ENCODE measurements at places on chromosomes 5 and 9. TPM values are rescaled to one million over a fixed set of nuclear protein-coding genes. Genes with fewer than 3 reads are reported as not detected.

Gene QSOX2
- 12.0 TPM for total RNA-seq

Gene ZNF622
- total RNA-seq = 53.0 TPM

Gene C6
- 1.4 TPM for total RNA-seq

Gene HRH2
- total RNA-seq = 0.82 TPM

Gene UNC13B
- total RNA-seq = 43.6 TPM

Gene TMEFF1
- 0.27 TPM for total RNA-seq

Gene CFAP90
- total RNA-seq = not detected

Gene SHOC1
- 0.37 TPM for total RNA-seq

Gene CARTPT
- total RNA-seq = 2.4 TPM

- no peaks in the 10 kb centered on the region for H3K36me3 ChIP-seq
- peak overlapping the region; percentile 95 for H3K4me3 ChIP-seq
- no peaks in the 10 kb centered on the region for H3K4me1 ChIP-seq
- peak; percentile 42 for DNase-seq
Measured at GRCh38 chr5:115168829-115169486, 750 bp downstream of the TRIM36 start.

DNA sequence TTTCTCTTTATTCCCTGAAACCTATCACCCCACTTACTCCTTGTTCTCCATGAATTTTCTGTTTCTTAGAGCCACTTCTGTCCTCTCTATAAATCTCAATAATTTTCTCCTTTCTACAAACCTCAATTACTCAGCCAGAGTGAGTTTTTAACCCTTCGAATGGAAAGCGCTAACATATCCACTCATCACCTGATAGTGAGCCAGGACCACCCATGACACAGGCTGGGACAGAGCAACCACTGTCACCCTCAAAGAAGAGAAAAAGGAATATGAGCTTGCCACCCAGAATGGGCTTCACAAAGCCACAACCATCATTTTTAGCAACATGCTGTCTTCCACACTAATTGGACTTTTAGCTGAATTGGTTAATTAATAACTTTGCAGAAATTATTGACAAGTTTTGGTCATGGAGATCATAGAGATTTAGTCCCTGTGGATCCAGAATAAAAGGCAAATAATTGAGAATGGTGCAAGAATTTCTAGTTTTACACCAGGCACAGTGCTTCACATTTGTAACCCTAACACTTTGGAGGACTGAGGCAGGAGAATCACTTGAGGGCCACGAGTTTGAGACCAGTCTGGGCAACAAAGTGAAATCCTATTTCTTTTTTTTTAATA, 32.1 kb upstream of the SELENOP start:
- no peaks in the 10 kb centered on the region for H3K36me3 ChIP-seq
- H3K4me3 ChIP-seq = no peak overlapping the region
- no peaks in the 10 kb centered on the region for H3K4me1 ChIP-seq
- no peak for DNase-seq
- H3K27ac ChIP-seq = no peak overlapping the region
- H3K27me3 ChIP-seq = no peaks in the 10 kb centered on the region

GRCh38 chr9:6467006-6467625, 54.1 kb downstream of the UHRF2 start:
- H3K4me1 ChIP-seq = no peaks in the 10 kb centered on the region
- no peak overlapping the region for H3K4me3 ChIP-seq
- H3K36me3 ChIP-seq = no peaks in the 10 kb centered on the region

- no peaks in the 10 kb centered on the region for H3K4me1 ChIP-seq
- H3K27ac ChIP-seq = no peak overlapping the region
- H3K27me3 ChIP-seq = no peaks in the 10 kb centered on the region
- H3K36me3 ChIP-seq = no peaks in the 10 kb centered on the region
- H3K4me3 ChIP-seq = no peak overlapping the region
Measured at GRCh38 chr5:113321276-113321675, 113.5 kb downstream of the TSSK1B start.

DNA sequence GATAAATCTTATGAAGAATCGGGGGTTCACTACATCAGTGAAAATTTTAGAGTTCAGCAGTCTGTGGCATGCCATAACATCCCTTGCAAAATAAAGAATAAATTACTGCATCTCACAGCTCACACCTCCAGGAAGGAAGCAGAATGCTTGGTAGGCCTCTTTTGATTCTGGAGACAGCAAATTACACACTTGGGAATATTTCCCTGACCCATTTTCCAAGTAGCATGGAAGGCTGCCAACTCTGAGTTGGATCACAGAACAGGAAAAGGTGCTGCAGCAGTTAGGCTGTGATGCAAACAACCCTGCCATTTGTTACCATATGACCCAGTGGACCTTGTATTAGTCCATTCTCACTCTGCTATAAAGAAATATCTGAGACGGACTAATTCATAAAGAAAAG, 293.5 kb downstream of the ASTN2 start:
- no peak overlapping the region for H3K4me3 ChIP-seq
- H3K27ac ChIP-seq = no peak overlapping the region
- H3K4me1 ChIP-seq = no peaks in the 10 kb centered on the region
- DNase-seq = no peak

GRCh38 chr9:134436911-134437310, 110.7 kb downstream of the RXRA start:
- no peak overlapping the region for H3K4me3 ChIP-seq
- H3K27ac ChIP-seq = no peak overlapping the region
- DNase-seq = no peak
- H3K4me1 ChIP-seq = peaks cover 12% of the 10 kb centered on the region
- H3K36me3 ChIP-seq = no peaks in the 10 kb centered on the region
- H3K27me3 ChIP-seq = no peaks in the 10 kb centered on the region

GRCh38 chr5:139795074-139796001, at the start of gene PSD2:
Gene PSD2, plus strand, starts transcription at chr5:139795808. Its CDS starts 13,633 bp downstream, at chr5:139809441.
- H3K4me1 ChIP-seq = no peaks in the 10 kb centered on the region
- H3K36me3 ChIP-seq = no peaks in the 10 kb centered on the region
- peaks cover 35% of the 10 kb centered on the region for H3K27me3 ChIP-seq

DNA sequence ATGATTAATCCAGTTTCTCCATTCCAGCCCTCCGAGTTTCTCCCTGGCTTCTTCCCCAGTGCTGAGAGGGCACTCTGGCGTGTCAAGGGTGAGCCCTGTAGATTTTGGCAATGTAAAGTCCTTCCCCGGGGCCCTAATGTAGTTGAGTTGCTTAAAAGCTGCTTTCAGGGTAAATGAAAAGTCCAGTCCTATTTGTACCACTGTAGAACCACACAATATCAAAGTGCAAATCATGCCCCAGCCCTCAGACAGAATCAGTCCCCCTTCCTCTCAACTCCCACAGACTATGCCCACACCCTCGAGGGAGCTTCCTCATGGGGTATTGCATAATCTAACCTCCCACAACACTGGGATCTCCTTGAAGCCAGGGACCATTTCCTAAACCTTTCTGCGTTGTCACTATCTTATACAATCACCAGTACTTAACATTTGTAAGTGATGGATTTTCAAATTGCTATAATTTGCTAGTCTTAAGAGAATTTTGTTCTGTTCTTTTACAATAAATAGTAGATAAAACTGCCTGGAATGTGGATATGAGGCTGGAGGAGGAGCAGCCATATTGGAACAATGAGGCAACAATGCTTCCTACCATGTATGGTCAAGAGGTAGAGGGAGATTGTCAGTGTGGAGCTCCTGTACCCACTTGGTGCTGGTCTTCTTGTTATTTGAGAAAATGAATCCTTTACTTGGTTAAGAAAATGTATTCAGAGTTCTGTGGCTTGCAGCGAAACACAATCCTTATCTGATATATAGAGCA, 34.4 kb downstream of the ZNF366 start:
- DNase-seq = no peak
- H3K27me3 ChIP-seq = no peaks in the 10 kb centered on the region
- H3K4me3 ChIP-seq = no peak overlapping the region
- H3K36me3 ChIP-seq = no peaks in the 10 kb centered on the region
- no peak overlapping the region for H3K27ac ChIP-seq
- H3K4me1 ChIP-seq = no peaks in the 10 kb centered on the region

GRCh38 chr5:79301046-79301712, 65.2 kb downstream of the JMY start:
- no peaks in the 10 kb centered on the region for H3K27me3 ChIP-seq
- no peak for DNase-seq
- no peak overlapping the region for H3K4me3 ChIP-seq
- H3K4me1 ChIP-seq = no peaks in the 10 kb centered on the region

- H3K4me1 ChIP-seq = no peaks in the 10 kb centered on the region
- H3K27ac ChIP-seq = no peak overlapping the region
- no peaks in the 10 kb centered on the region for H3K27me3 ChIP-seq
- no peak for DNase-seq
- H3K36me3 ChIP-seq = no peaks in the 10 kb centered on the region
Measured at GRCh38 chr9:120522032-120522431, 57.9 kb downstream of the CDK5RAP2 start.

DNA sequence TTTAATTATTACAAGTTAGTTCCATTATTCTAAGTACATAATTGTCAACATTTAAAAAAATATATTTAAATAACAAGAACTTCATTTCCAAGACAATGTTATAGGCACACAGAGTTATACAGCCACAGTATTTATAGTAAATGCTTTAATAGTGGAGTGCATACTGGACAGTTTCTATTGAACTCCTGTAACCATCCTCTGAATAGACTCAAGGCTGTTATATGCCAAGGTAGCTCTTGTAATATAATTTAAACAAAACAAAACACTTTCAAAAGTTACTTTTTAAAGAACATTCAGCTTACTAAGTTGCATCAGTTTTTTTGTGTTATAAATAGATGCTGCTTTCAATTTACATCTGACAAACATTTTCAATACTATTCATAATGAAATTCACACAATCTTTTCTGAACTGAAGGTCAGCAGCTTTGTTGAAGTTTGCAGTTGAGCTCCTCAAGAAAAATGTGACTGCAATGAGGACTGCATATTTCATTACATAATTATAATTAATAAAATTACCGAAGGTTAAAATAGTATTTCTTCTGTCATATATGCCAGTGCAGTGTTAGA, 549.9 kb upstream of the CYLC2 start:
- no peaks in the 10 kb centered on the region for H3K4me1 ChIP-seq
- H3K36me3 ChIP-seq = no peaks in the 10 kb centered on the region
- H3K4me3 ChIP-seq = no peak overlapping the region
- DNase-seq = no peak

DNA sequence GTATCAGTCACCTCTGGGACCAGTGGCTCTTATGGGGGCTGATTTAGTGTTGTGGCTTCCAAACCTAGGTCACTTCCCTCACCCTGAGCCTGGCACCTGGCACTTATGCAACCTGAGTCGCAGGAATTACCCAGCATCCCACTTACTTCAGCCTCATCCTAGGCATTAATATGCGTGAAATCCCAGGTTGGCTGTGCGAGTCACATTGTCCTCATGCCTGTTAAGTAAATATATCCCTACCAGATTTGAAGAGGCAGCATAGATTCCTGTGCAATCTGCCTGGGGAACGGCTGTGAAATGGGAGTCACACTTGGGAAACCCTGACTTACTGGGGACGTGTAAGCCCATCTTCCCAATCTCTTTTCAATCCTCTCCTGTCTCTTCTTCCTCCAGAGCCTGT, 42.7 kb upstream of the AKNA start:
- no peaks in the 10 kb centered on the region for H3K27me3 ChIP-seq
- H3K4me3 ChIP-seq = no peak overlapping the region
- H3K36me3 ChIP-seq = no peaks in the 10 kb centered on the region
- H3K27ac ChIP-seq = no peak overlapping the region
- no peaks in the 10 kb centered on the region for H3K4me1 ChIP-seq

GRCh38 chr5:158852622-158853021, 247.1 kb downstream of the EBF1 start:
- H3K4me1 ChIP-seq = no peaks in the 10 kb centered on the region
- H3K27ac ChIP-seq = no peak overlapping the region
- H3K36me3 ChIP-seq = no peaks in the 10 kb centered on the region
- no peak overlapping the region for H3K4me3 ChIP-seq

DNA sequence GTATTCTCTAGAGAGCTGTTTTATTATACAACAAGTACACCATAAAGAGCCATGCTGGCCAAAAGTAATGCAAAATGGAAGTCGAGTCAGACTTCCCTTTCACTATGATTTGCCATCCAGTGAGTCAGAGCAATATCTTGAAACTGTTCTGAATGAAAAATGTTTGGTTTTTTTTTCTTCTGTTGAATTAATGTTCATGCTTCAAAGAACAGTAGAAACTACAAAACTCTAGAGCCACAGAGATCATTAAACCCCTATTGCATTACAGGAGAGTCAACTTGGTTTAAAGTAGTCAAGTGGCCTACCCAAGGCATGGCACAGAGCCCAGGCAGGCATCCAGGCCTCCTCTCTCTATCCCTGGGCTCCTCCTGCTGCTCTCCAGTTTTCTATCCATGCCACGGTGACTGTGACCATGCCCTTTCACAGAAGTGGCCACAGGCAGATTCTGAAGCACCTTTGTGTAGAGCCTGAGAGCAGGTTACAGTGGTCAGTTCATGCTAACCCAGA, 358.9 kb downstream of the DEPDC1B start:
- H3K36me3 ChIP-seq = no peaks in the 10 kb centered on the region
- no peak for DNase-seq
- no peak overlapping the region for H3K4me3 ChIP-seq
- H3K4me1 ChIP-seq = no peaks in the 10 kb centered on the region
- no peaks in the 10 kb centered on the region for H3K27me3 ChIP-seq
- H3K27ac ChIP-seq = no peak overlapping the region

DNA sequence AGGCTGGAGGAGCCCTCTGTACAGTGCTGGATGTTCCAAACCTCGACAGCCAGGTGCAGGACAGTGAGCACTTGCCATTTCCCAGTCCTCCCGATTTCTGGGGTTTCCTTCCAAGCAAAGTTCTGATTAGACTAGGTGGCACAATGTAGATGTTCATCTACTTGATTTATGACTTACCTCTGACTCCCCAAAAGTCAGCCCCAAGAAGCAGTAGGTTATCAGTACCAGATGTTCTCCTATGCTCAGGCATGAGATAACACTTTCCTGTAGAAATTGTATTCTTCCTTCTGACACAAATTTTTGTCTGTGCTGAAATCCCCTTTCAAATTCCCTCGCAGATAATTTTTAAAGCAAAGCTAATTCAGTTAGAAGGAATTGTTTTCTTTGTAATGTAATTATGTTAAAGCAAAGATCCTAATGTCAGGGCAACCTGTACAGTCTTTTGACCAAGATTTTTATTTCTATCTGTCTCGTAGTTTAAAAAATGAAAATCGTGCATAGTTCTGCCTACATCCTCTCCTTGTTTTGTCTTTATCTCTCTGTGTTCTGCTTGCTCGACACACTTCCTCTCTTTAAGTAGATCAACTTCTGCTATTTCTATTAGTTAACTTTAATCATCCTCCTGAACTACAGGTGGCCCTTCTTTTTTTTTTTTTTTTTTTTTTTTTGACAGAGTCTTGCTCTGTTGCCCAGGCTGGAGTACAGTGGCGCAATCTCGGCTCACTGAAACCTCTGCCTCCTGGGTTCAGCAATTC, 102.4 kb upstream of the PJA2 start:
- no peak overlapping the region for H3K4me3 ChIP-seq
- no peaks in the 10 kb centered on the region for H3K4me1 ChIP-seq
- no peak for DNase-seq

GRCh38 chr9:81096625-81097024, 592.7 kb downstream of the TLE1 start:
- no peaks in the 10 kb centered on the region for H3K27me3 ChIP-seq
- no peaks in the 10 kb centered on the region for H3K4me1 ChIP-seq
- H3K4me3 ChIP-seq = no peak overlapping the region
- DNase-seq = no peak
